ENCODE measurements at places on chromosomes 1 and 21.

DNA sequence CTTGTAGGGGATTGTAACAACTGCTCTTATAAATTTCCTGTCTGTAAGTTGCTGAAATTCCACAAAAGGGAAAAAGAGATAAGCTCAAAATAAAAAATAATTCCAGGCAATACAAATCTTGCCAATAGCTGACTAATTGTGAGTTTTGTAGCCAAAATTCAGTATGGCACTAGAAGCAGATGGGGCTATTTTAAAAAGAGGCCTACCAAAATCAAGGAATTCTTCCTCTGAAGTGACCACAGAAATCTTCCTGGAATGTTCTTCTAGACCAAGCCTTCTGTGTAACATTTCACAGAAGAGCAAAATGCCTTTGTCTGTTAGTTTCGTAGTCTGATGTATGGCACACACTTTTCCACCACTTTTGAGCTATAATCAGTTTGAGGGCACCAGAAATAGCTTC is 127.6 kb downstream of the CYYR1 start:
- H3K27ac ChIP-seq = no peak overlapping the region
- no peaks in the 10 kb centered on the region for H3K27me3 ChIP-seq
- DNase-seq = no peak
- H3K4me3 ChIP-seq = no peak overlapping the region
- no peaks in the 10 kb centered on the region for H3K36me3 ChIP-seq

- no peaks in the 10 kb centered on the region for H3K27me3 ChIP-seq
- H3K36me3 ChIP-seq = no peaks in the 10 kb centered on the region
- peaks cover 6% of the 10 kb centered on the region for H3K4me1 ChIP-seq
- no peak overlapping the region for H3K4me3 ChIP-seq
These were observed 4.4 kb downstream of the DVL1 start for GRCh38 chr1:1344655-1345361.

DNA sequence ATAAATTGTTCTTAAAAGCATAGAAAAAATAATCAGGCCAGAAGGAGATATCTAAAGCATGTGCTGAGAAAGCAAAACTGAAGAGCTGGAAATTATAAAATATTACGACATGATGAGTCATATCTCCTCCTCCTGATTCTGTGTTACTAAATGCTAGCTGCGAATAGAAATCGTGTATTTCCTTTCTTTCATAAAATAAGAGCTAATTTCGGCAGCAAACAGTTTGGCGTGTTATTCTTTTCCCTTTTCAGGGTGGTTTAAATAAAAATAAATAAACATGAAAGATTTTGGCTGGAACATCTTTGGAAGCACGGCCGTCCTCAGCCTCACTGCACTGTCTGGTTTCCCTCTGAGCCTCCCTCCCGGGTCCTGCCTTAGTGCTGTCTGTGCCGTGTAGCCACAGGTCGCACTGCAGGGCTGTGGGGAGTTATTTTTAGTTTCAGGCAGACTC is 56.0 kb downstream of the ADARB1 start:
- peaks cover 26% of the 10 kb centered on the region for H3K4me1 ChIP-seq
- no peak overlapping the region for H3K4me3 ChIP-seq
- no peak for DNase-seq
- no peak overlapping the region for H3K27ac ChIP-seq
- no peaks in the 10 kb centered on the region for H3K36me3 ChIP-seq

DNA sequence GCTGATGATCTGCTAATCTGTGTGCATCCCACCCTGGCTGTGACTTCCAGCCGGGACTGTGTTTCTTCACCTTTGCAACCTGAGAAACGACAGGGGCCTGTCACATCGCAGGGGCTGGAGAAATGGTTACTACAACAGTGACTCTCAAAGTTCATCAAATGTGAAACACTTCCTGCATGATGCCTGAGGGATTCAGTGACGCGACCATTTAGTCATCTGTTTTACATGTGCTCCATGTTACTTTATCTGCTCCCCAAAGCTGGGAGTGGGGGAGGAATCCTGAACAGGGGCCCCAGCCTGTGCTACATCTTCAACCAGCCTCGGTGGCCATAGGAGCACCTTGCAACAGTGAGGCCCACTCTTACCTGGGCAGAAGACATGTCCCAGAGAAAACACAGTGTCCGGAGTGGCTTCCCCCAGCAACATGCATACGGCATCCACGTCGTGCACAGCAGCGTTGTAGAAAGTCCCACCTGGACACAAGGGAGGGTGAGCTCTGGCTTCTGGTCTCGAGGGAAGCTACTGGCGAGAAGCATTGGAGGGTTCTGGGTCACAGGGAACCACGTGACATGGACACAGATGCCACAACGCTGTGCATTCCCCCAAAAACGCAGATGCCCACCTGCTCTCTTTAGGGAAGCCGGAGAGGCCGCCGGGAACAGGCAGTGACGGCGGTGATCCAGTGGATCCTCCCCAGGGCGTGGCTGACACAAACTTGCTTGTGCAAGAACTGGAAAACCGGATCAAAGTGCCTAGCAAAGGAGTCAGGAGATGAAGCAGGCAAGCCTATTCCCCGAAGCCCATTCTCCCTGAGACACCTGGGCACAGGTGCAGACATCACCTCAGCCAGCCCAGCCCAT is 9.6 kb upstream of the CCDC27 start:
- no peak overlapping the region for H3K27ac ChIP-seq
- H3K27me3 ChIP-seq = no peaks in the 10 kb centered on the region
- no peak overlapping the region for H3K4me3 ChIP-seq
- DNase-seq = no peak
- H3K36me3 ChIP-seq = no peaks in the 10 kb centered on the region

DNA sequence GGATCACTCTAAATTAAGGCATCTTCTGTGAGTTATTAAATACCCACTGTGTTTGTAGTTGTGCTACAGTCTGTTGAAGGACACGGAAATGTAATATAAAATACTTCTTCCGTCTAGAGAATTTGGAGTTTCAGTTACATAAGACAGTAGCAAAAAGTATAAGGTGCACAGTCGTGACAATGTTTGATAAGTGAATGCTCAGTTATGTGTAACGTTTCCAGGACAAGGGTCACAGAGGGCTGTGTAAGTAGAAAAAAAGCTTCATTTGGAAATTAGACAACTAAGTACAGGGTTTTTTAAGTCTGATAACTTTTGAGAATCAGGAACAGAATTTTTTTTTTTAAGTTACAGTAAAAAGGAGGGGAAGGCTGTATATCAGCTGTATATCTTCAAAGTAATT is 27.5 kb downstream of the SRSF11 start:
- no peak for DNase-seq
- no peak overlapping the region for H3K4me3 ChIP-seq
- no peaks in the 10 kb centered on the region for H3K27me3 ChIP-seq
- H3K4me1 ChIP-seq = peaks cover 16% of the 10 kb centered on the region
- H3K36me3 ChIP-seq = peaks cover 24% of the 10 kb centered on the region
- peak overlapping the region; percentile 27 for H3K27ac ChIP-seq

DNA sequence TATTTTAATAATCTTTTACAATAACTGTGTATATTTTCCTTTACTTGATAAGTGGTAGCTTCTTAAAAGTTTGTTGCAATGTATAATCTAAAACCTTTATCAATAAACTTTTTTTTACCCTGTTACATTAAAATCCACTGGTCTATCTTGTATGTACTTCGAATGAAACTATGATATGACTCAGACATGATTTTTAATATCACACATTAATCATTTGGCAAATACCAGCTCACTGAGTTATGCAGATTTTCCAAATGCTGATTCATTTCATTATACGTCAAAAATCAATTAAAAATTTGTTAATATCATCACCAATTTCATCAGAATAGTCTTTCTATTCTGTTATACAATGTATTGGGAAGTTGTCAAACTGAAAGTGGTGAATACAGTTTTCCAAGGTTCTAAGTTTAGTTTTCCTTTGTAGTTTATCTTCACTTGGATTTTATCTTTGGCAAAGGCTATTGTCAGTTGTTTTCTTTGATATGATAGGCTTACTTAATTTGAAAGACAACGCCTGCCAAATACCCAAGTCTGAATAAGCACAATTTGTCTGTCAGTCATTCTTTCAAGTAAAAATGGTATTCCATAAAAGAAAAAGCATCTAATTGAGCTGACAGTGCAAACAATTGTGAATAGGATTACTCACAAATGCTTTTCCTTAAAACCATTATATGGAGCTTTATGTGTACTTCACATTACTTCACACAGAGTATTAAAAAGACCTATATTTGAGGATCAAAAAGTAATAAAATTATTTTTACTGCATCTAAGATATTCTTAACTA is 127.0 kb downstream of the NME7 start:
- no peaks in the 10 kb centered on the region for H3K4me1 ChIP-seq
- H3K27me3 ChIP-seq = no peaks in the 10 kb centered on the region
- no peak for DNase-seq
- H3K36me3 ChIP-seq = no peaks in the 10 kb centered on the region

DNA sequence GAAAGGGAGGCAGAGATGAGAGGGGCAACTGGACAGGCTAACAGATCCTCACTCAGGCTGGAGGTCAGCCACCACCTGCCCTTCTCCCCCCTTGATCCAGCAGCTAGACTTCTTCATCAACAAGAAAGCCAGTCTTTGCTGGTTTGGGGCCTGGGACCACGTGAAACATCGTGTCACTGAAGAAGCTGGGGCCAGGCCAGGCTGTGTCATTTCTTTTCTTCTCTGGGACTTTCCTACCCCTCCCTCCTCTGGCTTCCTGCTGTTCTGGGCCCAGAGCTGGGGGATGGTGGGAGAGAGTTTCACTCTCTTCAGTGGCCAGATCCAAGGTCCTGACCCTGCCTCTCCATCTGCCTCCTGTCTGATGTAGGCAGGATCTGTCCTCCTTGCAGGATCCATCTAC is 18.1 kb upstream of the SLC26A9 start:
- peaks cover 50% of the 10 kb centered on the region for H3K27me3 ChIP-seq
- H3K36me3 ChIP-seq = peaks cover 2% of the 10 kb centered on the region
- DNase-seq = no peak
- H3K4me1 ChIP-seq = peaks cover 6% of the 10 kb centered on the region
- H3K27ac ChIP-seq = no peak overlapping the region
- no peak overlapping the region for H3K4me3 ChIP-seq

DNA sequence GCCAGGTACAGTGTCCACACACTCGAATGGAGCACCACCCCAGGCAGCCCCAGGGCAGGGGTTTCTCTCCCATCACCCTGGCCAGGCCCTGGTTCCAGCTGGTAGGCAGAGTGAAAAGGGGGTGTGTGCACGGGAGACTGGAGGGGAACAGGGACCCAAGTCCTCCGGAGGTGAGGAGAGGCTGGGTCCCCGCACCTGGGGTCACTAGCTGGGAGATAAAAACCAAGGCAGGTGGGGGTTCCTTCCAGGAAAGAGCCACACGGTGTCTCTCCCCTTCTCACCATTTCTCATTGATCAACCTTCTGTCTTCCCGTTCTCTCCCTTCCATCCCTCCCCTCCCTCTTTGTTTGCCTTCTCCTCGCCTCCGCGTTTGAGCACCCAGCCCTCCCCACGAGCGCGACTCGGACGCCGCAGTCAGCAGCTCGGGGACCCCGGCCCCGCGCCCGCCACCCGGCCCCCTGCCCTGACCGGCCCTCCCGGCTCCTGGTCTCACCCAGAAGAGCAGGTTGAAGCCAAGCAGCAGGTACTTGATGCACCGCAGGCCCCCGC is 358 bp downstream of the TSPAN2 start:
- H3K4me3 ChIP-seq = peak overlapping the region; percentile 87
- peak overlapping the region; percentile 91 for H3K27ac ChIP-seq
- H3K4me1 ChIP-seq = peaks cover 47% of the 10 kb centered on the region
- DNase-seq = no peak

- peaks cover 14% of the 10 kb centered on the region for H3K36me3 ChIP-seq
- DNase-seq = no peak
- H3K27me3 ChIP-seq = no peaks in the 10 kb centered on the region
- H3K4me3 ChIP-seq = peak overlapping the region; percentile 99
- peak overlapping the region; percentile 88 for H3K27ac ChIP-seq
These were observed 771 bp downstream of the PACC1 start for GRCh38 chr1:212413902-212414327.

DNA sequence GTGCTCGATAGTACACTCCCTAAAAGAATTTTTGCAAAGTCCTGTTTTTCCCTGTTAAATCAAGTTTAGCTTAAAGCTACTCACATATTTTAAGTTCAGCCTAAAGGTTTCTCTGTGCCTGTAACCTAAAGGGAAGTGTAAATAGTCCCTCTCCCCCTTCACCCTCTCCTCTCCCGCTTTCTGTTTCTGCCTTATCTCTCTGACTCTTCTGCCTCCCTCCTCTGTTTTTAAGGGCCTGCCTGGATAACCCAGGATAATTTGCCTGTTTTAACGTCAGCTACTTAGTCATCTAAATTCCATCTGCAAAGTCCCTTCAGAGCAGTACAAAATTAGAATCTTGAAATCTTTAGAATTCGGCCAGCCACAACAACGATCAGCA is 92.6 kb downstream of the NID1 start:
- DNase-seq = no peak
- peak overlapping the region; percentile 66 for H3K4me3 ChIP-seq
- peaks cover 18% of the 10 kb centered on the region for H3K27me3 ChIP-seq
- no peaks in the 10 kb centered on the region for H3K36me3 ChIP-seq
- H3K27ac ChIP-seq = peak overlapping the region; percentile 92
- peaks cover 15% of the 10 kb centered on the region for H3K4me1 ChIP-seq

DNA sequence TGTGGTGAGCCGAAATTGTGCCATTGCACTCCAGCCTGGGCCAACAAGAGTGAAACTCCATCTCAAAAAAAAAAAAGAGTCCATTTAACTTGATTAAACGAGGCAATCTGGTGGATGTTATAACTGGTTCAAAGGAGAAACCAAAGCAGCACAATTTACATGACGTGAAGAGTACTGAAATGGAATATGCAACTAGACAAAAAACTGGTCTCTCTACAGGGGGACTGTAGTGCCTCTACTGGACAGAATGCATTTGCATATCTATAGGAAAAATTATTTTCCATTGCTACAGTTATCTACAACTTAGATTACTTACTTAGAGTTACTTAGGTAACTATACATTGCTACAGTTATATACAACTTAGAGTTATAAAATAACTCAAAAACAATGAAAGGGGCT is 2.7 kb upstream of the CAPN2 start:
- H3K27ac ChIP-seq = peak overlapping the region; percentile 66
- H3K27me3 ChIP-seq = no peaks in the 10 kb centered on the region
- DNase-seq = no peak
- H3K36me3 ChIP-seq = peaks cover 10% of the 10 kb centered on the region

GRCh38 chr1:173409613-173410012 is 67.5 kb upstream of the PRDX6 start:
- peaks cover 27% of the 10 kb centered on the region for H3K4me1 ChIP-seq
- peak overlapping the region; percentile 77 for H3K27ac ChIP-seq
- DNase-seq = no peak
- H3K4me3 ChIP-seq = no peak overlapping the region

DNA sequence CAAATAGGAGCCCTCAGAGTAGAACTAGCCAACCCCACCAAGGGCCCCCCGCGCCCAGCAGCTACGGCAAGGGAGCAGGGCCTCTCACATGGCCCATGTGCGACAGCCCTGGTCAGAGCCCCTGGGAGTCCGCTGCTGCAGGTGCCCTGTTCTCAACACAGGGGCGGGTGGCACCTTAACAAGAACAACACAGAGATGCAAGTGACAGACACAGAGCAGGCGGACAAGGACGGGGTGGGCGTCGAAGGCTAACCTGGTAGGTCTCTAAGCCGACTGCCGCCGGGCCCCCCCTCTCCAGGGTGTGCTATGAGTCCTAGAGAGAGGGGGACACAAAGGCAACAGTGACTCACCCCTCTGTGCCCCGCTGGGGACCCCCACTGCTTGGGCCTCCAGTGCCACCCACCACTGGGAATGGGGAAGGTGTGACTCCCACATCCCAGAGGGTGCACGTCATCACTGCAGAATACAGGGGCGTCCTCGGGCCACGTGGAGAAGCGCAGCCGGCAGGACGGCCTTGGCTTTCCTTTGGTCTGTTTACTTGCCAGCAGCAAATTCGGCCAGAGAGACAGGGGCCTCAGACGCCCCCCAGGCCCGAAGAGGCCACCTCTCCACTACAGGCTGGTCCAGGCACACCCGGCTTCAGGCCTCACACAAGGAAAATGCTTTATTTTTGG is 44.8 kb downstream of the PRDM15 start:
- peak overlapping the region; percentile 71 for H3K27ac ChIP-seq
- no peaks in the 10 kb centered on the region for H3K27me3 ChIP-seq
- no peak for DNase-seq
- H3K4me3 ChIP-seq = no peak overlapping the region

Measured in T-helper 17 cell (primary cell).